Hematopoietic multipotent progenitor cell treated with erythropoietin and hydrocortisone succinate and interleukin-3 and kit ligand, for 8 days (in vitro differentiated cells): ENCODE measurements at places on chromosomes 5 and 9.
A peak's percentile ranks its signal among the peaks of the same experiment; 100 is the strongest.

GRCh38 chr5:135174315-135175096, 140.5 kb upstream of the PITX1 start:
- DNase-seq: peak; percentile 48

DNA sequence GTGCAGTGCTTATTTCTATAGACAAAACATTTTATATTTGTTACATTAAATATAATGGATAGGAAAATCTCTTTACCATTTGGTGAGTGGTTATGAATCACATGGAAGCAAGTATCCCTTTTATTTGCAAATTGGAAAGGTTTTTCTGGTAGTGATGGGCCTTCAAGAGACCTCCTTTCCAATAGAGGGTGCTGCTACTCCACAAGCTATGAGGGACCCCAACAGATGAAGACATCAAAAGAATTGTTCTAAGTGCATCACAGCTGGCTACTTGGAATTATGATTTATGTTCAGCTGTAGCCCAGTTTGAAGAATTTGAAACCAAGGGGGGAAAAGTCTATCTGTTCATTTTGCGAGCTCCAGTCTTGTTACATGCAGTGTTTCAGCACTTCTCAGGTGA, 493.7 kb upstream of the SGCD start:
- DNase-seq: no peak

DNA sequence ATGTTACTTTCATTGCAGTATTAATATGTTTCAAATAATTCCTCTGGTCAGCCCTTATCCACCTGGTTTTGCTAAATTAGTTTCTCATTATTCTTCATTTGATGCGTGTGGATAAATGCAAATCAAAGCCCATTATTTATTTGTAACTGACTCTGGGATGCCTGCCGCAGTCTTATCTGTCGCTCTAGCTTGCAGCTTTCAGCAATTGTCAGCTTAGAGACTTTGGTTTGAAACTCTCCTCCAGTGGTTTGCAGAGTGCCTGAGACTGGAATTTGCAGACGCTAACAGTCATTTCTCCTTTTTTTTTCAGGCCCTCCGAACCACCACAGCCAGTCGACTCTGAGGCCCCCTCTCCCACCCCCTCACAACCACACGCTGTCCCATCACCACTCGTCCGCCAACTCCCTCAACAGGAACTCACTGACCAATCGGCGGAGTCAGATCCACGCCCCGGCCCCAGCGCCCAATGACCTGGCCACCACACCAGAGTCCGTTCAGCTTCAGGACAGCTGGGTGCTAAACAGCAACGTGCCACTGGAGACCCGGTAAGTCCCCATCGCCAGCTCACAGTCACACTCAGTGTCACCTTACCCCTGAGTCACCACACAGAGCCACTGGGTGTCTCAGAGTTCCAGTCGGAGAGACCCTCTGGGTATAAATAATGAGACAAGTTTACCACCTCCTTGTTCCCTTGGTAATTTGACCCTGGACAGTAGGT, 339.0 kb upstream of the WWC1 start:
- no peak for DNase-seq

DNA sequence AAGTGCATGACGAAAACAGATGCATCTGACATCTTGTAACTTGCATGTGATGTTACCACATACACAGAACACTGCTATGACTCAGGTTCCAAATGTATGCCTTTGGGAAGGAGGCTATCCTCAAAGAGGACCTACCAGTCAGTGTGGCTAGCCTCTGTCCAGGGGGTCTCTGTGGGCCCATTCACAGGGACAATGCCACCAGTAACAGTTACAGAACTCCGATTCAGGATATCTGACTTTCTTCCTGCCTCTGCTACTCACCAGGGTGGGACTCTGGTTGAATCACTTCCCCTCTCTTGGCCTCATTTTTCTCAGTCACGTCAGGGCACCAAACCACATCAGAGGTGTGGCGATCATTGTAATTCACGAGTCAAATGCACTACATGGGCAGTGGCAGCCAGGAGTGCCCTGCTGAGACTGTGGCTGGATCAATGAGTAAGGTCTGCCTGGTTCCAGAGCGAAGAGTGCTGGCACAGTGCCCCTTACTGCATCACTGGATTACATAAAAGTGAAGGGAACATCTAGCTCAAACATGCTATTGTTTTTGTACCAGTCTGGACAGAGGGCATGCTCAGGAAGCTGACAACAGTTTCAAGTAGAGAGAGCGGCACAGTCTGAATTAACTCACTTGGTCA, 13.2 kb downstream of the ATOX1 start:
- no peak for DNase-seq

GRCh38 chr5:147966326-147966725, 60.0 kb upstream of the C5orf46 start:
- DNase-seq: no peak

DNA sequence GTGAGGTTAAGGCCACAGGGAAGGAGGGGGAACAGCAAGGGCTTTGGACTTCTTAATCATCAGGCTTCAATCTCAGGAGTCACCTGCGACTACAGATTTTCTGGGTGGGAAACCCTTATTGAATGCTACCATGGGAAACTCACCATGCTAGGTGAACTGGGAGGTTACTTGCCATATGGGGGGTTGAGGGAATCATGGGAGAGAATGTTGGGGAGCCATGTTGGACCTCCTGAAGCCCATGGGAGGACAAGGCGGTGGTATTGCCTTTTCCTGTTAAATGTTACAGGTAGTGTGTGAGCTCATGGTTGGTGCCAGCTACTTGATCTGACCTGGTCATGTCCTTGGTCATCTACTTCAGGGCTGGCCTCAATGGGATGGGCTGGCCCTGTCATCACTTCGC, 31.4 kb downstream of the NEUROG1 start:
- DNase-seq: no peak

- no peak for DNase-seq
Measured at GRCh38 chr9:20294046-20294750, 328.1 kb downstream of the MLLT3 start.

GRCh38 chr5:154002093-154002492, 36.6 kb downstream of the FAM114A2 start:
- DNase-seq: no peak

DNA sequence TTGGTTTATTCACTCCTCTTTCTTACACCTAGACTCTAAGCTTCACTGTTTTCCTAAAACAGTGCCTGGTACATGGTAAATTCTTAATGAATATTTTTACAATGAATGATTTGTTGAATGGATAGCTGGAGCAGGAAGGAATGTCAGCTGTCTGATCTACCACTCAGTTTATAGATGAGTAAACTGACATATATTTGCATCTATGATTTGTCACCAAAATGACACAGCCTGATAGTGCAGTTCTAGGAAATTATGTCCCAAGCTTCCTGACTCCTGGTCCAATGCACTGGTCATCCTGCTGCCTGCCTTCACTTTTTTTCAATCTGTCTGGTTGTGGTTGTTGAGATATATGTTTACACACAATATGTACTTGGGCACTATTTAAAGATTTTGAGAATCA, 651.7 kb upstream of the WWC1 start:
- DNase-seq: no peak

DNA sequence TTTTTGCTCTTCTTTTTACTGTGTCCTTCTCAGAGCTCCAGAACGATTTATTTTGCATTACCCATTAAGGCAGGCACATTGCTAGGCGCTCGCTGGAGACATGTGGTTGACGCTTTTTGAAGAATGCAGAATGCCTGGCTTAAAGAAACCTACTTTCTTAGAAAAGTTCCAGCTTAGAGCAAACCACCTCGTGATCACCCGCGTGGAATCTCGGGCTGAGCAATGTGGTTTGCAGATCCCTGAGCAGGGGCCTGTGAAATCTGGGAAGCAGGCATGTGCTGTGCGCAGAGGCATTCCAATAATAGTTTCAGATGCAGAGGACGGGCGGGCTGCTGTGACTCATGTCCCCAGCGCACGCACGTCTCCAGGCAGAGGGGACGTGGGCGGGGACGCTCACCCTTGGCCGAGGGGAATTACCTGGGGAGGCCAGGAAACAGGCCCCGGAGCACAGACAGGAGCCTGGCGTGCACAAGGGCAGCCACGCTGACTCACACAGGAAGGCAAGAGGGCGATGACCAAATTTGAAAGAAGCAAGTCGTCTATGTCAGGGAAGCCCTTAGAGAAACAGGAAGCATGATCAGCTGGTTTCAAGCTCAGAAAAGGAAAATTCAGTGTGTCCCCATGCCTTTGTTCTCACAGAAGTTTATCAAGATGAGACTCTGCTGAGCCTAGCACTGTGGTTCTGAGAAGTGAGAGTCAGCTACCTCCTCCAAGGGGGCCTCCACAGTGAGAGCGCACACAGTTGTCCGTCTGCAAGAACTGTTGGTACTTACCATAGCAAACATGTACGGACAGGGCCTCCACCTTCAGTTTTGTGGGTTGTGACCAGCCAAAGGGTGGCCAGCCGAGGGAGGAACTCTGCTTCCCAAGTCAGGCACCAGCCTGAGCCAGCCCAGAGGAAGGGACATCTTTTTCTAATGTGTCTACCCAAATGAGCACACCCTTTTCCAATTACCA, 218.6 kb downstream of the PIK3R1 start:
- peak; percentile 79 for DNase-seq

GRCh38 chr5:160450164-160450932, 28.7 kb downstream of the PTTG1 start:
- DNase-seq: no peak

DNA sequence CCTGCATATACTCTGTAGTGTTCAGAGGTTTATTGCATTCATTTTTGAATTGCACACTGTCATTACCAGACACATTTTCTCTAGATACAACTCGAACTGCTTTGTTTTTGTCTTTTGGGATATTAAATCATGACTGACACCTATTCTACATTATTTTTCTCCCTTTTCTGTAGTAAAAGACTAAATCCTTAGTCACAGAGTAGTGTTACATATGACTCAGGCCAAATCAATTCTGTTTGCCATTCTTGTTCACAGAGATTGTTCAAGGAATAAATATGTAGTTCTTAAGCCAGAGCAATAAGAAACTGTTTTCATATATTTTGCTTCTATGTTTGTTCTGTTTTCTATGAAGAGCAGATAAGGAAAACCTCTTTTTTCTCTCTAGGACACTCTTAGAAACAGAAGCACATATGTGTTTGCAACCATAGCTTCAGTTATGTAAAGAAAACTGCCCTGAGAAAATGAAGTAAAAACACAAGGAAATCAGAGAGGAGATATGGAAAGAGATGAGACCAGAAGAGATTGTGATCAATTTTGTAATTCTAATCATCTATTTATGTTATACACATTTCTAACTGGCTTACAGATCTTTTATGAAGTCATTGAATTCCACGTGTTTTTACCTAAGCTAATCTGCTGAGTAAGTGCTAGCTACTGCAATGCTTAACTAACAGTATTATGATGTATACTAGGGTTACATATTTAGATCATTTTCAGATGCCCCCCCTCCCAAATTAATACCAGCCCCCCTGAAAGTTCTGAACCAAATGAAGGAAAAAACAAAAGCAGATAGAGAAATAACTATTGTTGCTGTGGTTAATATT, 1995.6 kb upstream of the CDH6 start:
- DNase-seq: no peak

GRCh38 chr9:90834828-90835595, 33.4 kb downstream of the SYK start:
- DNase-seq: no peak

- no peak for DNase-seq
Measured at GRCh38 chr5:125050926-125051325, 304.5 kb upstream of the ZNF608 start.

DNA sequence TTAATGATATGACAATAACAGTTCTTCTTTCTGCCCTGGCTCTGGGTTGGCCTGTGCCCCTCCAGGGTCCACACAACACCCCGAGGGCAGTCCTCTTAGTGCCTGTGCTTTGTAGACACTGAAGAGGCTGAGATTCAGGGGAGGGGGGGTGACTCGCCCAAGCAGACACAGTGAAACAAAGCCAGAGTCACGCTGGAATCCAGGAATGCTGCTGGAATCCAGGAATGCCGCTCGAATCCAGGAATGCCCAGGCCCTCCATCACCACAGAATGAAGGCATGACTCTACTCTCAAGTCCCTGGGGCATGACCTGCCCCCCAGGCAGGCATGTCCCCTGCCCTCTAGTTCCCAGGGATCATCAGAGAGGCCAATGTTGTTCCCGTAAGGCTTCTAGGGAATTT, 73.1 kb downstream of the LRSAM1 start:
- DNase-seq: no peak

DNA sequence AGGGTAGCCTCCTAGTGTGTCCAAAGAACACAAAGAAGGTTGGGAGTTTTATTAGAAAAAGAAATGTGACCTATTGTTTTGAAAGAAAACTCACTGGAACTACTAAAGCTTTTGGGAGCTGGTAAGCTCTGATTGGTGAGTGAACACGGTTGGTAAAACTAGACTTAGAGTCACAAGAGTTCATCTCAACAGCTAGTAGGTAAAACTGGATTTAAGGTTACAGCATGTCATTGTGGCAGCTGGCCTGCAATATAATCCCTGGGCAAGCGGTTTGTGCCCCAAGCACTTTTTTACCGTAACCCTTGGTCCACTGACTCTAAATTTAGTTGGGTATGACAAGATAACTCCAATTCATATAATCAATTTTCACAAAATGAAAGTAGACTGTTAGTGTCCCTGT, 47.4 kb downstream of the UBAP2 start:
- DNase-seq: no peak

- DNase-seq: peak; percentile 37
Measured at GRCh38 chr9:69121155-69122081, 52.7 kb upstream of the TJP2 start.

GRCh38 chr5:66713998-66714397, 117.8 kb downstream of the MAST4 start:
- no peak for DNase-seq

DNA sequence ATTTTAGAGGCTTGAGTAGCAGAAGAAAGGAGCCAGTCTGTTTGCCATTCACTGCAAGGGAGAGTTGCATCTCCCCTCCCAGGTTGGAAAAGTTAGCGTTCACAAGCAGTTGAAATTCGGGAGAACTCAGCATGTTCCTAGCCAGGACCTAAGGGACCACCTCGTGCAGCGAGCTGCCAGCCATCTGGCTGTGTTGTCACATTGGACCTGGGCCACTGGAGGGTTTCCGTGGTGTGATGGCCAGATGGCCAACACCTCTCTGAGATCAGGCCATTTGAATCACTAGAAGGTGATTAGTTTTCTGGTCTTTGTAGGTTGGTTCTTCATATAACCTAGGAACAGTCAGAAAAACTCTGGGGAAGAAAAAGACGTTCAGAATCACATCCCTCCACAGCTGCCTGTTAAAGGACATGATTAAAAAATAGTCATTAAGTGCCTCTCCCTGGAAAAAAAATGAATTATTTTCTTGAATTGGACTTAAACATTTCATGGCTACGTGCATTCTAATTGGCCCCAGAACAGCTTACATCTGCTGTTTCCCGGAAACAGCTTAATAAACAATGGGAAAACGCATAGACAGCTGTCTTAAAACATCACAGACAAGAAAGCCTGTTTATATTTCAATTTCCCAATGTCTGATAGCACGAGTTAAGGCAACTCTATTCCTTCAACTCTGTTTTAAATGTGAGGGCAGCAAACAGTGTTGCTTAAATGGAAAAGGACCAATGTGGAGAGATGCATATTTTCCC, 303.9 kb downstream of the TENT4A start:
- no peak for DNase-seq

DNA sequence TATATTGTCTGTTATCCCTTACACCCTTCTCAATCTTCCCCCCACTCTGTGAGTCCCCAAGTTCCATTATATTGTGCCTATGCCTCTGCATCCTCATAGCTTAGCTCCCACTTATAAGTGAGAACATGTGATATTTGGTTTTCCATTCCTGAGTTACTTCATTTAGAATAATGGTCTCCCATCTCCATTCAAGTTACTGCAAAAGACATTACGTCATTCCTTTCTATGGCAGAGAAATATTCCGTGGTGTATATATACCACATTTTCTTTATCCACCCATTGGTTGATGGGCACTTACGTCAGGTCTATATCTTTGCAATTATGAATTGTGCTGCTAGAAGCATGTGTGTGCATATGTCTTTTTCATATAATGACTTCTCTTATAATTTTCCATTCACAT, 54.8 kb upstream of the SGCD start:
- DNase-seq: no peak

GRCh38 chr9:130144703-130145102, 27.5 kb upstream of the NCS1 start:
- DNase-seq: peak; percentile 36
